Cerebellar nuclear complex (tissue), 1 donor: ENCODE measurements at places on chromosomes 4 and X.

- no peak for DNase-seq
Observed at GRCh38 chr4:175986-176385, 51.7 kb downstream of the ZNF718 start.

GRCh38 chr4:68074397-68074796 lies 55.3 kb downstream of the TMPRSS11F start:
- DNase-seq: no peak

DNA sequence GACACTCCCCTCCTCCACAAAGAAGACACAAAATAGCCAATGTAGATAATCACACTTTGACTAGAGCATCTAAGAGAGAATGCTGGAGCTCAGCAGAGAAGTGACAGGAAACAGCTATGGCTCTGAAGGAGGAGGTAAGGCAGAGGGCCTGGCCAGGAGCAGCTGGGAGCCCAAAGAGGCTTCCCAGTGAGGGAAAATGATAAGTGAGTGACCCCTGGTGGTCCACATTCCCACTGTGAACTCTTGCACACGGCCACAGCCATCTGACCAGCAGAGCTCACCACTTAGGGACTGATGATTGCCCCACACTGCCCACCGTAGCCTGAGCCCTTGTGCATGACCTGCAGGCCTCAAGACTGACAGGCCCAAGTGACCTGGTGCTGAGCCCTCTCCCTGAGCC lies 162.7 kb upstream of the GALNTL6 start:
- no peak for DNase-seq

GRCh38 chr4:6235901-6236640 lies 33.6 kb upstream of the WFS1 start:
- no peak for DNase-seq

GRCh38 chrX:15564981-15565579 lies 35.7 kb downstream of the ACE2 start:
- DNase-seq: no peak

DNA sequence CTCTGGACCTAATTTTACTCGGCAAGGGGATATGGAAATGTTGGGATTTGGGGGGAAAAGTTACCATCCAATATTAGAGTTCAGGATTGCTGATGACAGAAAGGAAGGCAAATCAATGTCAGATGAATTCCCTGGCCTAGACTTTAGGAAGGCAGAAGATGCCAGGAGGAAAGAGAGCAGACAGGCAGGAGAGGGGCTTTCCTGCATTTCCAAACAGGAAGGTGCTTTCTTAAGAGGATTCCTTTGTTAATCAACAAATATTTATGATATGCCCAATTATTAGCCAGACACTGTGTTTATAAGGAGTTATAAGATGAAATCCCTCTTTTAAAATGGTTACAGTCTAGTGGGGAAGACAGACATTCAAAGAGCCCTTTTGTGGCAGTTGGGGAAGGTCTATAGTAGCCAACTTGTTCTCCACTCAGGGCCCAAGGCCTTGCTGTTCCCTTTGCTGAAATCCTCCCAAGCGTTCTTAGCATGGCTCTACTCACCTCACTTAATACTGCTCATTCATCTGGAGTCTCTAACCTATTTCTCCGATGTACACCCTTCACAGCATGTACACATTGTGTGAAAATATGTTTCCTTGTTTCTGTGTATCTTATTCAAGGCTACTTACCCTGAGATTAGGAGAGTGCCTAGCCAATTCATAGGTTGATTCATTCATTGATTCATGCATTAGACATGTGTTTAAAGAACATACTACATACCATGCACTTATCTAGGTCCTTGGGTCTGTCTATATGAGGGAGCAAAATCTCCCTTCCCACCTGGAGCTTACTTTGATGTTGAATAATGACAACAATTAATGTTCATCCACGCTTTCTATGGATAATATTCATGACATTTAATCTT lies 5.3 kb downstream of the IGFBP7 start:
- no peak for DNase-seq

DNA sequence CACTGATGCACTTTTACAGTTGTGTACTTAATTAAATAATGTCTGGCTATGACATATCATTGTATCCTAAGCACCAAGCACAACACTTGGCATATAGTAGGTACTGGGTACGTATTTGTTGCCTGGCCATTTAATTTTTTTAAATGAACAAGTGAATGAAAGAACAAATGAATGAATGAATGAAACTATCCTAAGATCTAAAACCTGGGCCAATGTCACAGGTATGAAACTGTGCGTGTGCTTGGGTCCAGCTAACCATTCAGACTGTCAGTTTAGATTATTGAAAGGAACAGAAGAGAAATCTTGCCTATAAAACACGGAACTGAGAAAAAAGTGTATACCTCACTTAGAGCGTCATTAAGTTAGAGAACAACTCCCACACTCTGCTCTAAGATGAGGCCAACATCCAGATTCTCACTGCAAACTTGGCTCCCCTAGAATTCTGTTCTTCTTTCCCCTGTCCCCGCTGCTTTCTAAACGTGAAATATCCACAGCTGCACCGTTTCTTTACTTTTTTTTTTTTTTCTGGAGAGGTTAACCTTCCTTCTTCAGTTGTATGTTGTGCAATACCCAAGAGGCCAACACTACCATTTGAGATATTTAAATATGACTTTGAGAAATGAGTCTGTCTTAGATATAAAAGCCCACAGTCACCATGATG lies 17.3 kb upstream of the SEL1L3 start:
- DNase-seq: no peak

DNA sequence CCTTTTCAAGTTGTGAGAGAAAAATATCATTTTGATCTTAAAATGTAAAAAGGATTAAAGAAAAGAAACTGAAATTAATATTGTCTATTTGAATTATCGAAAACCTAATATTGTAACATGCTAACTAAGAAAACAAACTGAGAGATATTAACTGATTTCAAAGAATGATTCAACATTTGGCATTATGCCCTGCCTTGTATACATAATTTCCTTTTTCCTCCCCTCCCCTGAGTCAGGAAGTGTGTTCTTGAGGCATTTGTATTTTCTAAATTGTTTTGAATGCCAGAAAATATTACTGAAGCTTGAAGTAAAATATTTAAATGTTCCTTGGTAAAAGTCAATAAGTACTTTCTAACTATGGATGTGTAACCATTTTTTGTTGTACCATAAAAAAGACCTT lies 49.4 kb downstream of the RPS6KA3 start:
- DNase-seq: no peak

DNA sequence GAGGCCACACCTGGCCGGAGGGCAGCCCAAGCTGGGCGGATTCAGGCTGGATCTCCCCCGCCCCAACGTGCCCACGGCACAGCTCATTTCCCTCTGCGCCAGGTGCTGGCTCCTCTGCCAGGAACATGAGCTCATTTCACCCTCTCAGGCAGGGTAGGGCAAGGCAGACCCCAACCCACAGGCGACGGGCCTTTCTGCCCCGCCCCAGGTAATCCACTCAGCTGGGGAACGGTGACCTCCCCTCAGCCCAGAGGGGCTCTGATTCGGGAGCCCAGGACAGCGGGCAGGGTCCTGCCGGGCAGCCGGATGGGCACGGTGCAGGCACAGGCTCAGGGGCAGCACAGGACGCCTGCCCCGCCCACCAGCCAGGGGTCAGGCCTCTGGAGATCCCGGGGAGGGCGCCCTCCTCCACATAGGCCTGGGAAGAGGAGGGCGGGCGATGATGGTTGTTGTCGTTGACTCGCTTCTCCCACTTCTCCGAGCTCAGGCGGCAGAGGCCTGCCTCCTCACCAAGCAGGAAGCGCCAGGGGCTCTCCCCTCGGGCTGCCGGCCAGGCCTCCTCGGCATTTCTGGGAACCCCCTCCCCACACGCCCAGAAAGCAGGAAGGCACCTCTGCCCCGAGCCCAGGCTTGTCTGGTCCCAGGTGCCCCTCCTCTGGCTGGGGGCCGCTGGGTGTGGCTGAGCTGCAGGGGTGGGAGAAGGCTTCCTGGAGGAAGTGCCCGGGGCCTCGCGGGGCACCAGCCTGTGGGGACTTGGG lies 31.1 kb downstream of the TACC3 start:
- no peak for DNase-seq
